T-helper 22 cell (primary cell): ENCODE measurements at places on chromosomes 7 and 10.
A peak's percentile ranks its signal among the peaks of the same experiment; 100 is the strongest.

- DNase-seq, result no peak
Measured at GRCh38 chr10:34397324-34397723, 417.8 kb downstream of the PARD3 start.

- DNase-seq, result no peak
Measured at GRCh38 chr7:41203542-41203941, 499.3 kb downstream of the INHBA start.

GRCh38 chr7:14576578-14576977 lies 326.0 kb downstream of the DGKB start:
- no peak for DNase-seq

DNA sequence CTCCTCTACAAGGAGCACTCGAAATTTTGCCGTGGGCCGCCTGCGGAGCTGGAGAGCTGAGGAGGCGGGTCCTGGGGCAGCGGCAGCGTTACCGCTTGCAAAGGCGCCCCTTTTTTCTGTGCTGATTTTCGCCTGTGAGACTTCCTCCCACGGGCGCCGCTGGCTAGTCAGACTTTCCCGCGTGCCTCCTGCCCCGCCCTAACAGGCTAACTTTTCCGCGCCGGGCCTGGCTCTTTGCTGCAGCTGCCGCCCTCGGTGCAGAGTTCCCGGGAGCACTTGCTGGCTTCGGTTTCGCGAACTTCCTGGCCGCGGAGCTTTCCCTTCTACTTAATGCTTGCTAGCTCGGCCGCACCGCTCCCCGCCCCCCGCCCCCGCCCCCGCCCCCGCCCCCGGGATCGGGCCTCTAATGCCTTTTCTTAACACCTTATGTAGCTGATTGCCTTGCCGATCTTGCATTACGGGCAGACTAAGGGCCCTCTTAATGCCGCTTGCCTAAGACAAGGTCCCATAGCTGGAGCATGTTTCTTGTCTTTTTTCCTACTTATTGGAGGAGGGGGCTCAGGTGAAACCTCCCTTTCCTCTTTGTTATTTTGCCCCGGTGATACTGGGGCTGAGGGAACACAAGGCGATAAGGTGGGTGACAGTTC lies 37.9 kb upstream of the RASGEF1A start:
- peak; percentile 30 for DNase-seq

DNA sequence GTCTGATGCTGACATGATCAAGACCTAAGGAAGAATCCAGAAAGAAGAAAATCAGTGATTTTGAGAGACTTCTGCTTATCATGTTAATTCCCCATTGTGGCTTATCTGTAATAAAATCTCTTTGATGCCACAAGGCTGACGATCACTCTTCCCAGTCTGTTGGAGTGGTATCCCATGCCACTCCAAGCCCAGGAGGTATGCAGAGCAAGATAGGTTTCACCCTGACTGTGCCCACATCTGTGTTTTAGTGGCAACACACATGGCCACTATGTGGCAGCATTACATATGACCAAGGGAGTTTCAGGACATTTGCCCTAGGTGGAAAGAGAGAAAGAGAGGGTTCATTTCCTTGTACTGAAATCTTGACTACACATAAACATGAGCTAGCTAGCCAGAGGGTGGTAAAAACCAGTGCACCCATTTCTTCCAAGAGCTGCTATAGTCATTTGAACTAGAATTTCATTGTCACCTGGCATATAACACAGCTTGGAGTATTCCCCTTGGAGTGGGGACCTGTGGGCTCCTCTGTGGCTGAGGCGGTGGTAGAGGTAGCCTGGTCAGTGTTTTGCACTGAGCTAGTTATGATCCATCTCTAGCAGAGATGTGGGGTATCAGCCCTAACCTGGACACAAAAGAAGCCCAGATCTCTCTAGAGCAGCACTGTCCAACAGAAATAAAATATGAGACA lies 20.8 kb downstream of the LAMB4 start:
- DNase-seq, result no peak

DNA sequence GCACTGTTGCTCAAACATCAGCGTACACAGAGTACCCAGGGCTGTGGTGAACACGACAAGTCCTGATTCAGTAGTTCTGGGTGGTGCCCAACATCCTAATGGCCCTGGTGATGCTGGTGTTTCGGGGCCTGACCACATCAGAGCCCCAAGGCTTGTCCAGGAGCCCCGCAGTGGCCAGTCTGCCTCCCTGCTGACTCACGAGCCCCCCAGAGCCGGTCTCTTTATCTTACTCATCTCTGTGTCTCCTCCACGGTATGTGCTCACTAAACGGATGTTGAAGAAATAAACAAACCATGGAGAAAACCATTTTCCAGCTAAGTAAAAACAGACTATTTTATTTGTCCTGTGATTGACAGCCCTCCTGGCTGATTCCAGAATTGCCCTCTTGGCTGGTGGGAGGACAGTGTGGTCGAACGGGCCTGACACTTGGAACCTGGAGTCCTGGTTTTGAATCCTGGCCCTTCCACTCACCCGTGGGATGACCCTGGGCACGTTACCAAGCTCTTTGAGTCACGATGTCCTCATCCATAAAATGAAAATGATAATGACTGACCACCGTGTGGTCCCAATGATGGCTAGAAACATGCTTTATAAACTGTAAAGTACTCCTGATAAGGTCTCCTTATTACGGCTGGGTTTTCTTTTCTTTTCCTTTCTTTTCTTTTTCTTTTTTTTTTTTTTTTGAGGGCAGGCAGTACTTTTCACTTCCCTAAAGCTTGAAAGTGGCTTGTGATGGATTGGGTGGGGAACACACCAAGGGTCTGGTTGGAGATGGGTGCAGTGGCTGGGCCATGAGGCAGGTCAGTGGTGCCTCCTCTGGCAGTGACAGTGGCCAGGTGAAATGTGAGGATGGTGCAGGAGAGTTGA lies 5.7 kb downstream of the HIP1 start:
- DNase-seq, result no peak

GRCh38 chr10:115951242-115951641 lies 321.8 kb downstream of the GFRA1 start:
- no peak for DNase-seq

- DNase-seq, result no peak
Measured at GRCh38 chr7:83502636-83503035, 146.3 kb downstream of the SEMA3E start.

GRCh38 chr7:4871930-4872675 lies 10.3 kb upstream of the PAPOLB start:
- no peak for DNase-seq

DNA sequence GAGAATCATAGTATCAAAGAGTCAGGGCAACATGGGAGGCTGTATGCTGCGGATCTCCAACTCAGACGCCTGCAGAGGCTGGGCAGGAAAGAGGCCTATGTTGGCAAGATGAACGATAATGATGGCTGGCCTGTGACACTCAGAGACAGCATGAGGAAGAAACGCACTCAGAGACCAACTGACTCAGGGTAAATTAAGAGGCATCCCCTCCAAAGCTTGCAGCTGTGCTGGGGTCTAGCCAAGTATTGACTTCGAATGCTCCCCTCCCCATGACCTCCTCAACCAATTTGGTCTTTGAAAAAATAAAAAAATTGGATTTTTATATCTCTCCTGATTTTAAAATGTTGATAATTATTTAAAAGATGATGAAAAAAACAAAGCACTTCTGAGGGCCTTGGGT lies 718.9 kb downstream of the GRID1 start:
- DNase-seq, result no peak

GRCh38 chr10:52759154-52759553 lies 13.4 kb downstream of the MBL2 start:
- DNase-seq, result no peak

DNA sequence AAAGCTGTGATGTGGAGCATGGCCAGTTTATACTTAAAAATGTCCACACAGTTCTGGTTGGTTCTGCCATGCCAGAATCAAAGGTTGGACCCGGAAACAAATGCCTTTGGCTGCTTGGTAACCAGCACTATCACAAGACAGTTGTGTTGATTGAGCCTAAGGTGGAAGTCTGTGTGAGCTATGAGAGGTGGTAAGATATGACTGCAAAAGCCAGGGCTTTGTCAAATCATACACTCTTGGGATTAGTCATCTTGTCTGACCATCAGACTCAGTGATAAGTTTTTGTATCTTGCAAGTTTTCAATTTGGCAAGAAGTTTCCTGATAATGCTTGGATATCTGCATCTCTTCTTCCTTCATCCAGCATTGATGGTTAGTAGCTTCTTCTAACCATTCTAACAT lies 35.5 kb downstream of the GPR141 start:
- no peak for DNase-seq
